ENCODE measurements at places on chromosomes 16 and 17. TPM values are rescaled to one million over a fixed set of nuclear protein-coding genes. Genes with fewer than 3 reads are reported as not detected.

GRCh38 chr17:72053036-72053435 is 67.8 kb upstream of the SOX9 start:
- DNase-seq, result no peak

The KRTAP9-8 gene
- polyA plus RNA-seq, result not detected

DNA sequence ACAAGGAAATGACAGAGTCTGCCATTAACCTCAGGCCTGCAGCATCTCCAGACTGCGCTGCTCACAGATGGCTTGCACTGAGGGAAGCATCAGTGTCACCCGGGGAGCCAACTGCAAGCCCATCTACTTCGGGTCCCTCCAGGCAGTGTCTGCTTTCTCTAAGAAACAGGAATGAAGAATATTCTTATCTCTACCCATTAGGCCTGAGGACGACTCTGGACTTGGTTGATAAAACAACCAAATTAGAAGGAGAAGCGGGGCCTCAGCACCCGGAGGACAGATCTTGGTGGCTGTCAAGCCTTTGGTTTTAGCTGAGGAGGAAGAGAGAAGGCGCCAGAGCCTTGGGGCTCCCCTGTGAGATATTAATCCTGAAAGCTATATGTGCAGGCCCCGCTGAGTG is 19.5 kb upstream of the MGAT5B start:
- no peak for DNase-seq

- no peak for DNase-seq
Measured at GRCh38 chr17:17913695-17914332, 58.4 kb downstream of the TOM1L2 start.

The KLHL10 gene
- polyA plus RNA-seq, result 0.28 TPM

GRCh38 chr17:76446449-76447231 is 6.3 kb downstream of the UBE2O start:
- DNase-seq, result no peak

DNA sequence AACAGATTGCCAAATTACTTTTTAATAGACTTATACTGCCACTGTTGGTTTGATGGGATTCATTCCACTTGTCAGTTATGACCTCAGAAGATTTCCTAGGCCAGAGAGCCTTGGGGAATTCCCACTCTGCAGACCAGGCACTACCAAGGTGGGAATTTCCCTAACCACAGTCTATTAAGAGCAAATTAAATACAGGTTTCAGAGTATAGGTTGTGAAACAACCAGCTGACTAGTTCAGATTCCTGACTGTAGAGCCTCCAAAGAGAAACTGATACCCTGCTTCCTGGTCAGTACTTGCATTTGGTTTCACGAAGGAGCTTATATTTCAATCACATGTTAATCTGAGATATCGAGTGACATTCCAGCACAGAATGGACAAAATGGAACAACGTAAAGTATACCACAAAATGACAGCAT is 186.5 kb downstream of the STX8 start:
- DNase-seq, result no peak

GRCh38 chr17:44220213-44221083 is 973 bp upstream of the UBTF start:
- peak; percentile 61 for DNase-seq

The PNMT gene
- 2.1 TPM for polyA plus RNA-seq

- DNase-seq, result no peak
Measured at GRCh38 chr17:1957037-1957436, 68.1 kb downstream of the RTN4RL1 start.

The TPSAB1 gene
- not detected for polyA plus RNA-seq

The NT5M gene
- polyA plus RNA-seq, result 3.7 TPM

GRCh38 chr16:51938861-51939260 is 608.1 kb downstream of the TOX3 start:
- DNase-seq, result no peak

DNA sequence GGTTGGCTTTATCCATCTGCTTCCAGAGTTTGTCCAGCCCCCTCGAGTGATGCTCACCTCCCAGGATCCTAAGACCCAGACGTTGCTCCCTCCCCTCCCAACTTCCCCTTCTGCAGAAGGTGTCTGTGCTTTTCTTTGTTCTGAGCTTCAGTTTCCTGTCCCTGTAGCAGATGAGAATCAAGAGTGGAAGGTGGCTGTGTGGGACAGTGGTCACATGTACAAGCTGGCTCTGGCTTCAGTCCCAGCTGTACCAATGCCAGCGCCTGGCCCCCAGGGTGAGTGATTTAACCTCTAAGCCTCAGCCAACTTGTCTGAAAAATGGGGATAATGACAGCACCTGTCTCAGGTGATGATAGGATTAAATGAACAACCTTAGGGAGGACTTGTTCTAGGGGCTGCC is 7.7 kb downstream of the PRR15L start:
- no peak for DNase-seq

DNA sequence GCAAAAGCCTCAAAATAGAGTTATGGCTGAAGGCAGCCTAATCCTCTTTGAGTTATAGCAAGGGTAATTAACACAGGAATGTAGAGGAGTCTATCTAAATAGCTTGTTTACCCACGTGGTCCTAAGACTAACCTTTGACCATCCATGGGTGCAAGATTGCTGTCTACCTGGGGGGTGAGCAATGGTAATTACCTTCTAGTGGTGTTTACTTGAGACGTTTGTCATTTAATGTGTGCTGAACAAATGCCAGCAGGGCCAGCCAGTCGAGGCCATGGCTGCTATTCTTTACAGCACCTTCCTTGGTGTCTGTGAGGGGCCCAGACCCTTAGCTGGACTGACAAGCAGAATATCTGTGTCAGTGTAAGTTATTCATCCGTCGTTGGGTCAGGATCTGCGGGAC is 13.9 kb upstream of the PRPSAP1 start:
- no peak for DNase-seq

The MYH1 gene
- not detected for polyA plus RNA-seq

The ACSM2B gene
- 1.1 TPM for polyA plus RNA-seq

The TNP2 gene
- not detected for polyA plus RNA-seq

- DNase-seq, result peak; percentile 37
Measured at GRCh38 chr17:69523244-69523861, 108.9 kb downstream of the MAP2K6 start.

GRCh38 chr17:80588702-80589383 is 44.2 kb downstream of the RPTOR start:
- no peak for DNase-seq

The IL34 gene
- 0.46 TPM for polyA plus RNA-seq

The WNT9B gene
- polyA plus RNA-seq, result 0.34 TPM

DNA sequence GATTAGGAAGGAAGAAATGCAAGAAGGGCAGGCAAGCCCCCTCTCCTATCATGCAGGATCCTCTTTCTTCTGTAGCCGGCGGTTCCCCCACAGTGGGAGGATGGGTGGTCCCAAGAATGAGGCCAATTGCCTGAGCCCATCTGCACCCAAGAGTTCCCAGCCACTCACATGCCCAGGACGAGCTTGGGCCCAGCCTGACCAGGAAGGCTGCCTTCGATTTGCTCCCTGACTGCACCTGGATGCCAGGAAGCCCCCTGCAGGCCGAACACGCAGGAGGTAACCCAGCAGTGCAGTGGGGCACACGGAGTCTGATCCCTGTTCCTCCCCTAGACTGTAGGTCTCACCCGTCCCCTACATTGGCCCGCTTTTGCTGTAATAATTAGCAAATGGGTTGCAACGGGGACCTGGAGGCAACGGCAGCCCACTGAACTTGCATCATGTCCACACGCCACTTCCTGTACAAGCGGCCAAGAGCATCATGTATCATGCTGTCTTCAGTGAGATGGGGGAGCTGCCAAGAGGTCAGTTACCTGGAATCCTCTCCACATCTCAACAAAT is 67.5 kb downstream of the AMFR start:
- DNase-seq, result no peak

DNA sequence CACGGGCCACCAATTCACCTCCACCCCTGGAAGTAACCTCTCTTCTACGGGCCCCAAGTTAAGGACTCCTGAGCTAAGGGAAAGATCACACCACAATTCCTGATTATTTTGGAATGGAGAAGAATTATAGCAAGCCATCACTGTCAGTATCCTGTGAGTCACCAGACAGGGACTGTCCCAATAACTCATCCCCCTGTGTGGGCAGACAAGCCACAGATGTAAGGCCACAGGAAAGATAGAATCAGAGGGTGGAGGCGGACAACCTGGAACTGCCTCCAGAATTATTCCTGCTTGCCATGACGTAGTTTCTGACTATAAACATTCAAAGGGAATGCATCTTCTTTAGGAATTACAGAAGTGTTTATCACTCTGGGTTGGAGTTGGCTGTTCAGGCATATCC is 5.8 kb upstream of the MYO1D start:
- DNase-seq, result no peak

The EIF4A3 gene
- 87.7 TPM for polyA plus RNA-seq

Data from right lung (tissue), 10 donors.